Fibroblast of skin of right quadriceps (primary cell): ENCODE measurements at places on chromosomes 7 and 10.

DNA sequence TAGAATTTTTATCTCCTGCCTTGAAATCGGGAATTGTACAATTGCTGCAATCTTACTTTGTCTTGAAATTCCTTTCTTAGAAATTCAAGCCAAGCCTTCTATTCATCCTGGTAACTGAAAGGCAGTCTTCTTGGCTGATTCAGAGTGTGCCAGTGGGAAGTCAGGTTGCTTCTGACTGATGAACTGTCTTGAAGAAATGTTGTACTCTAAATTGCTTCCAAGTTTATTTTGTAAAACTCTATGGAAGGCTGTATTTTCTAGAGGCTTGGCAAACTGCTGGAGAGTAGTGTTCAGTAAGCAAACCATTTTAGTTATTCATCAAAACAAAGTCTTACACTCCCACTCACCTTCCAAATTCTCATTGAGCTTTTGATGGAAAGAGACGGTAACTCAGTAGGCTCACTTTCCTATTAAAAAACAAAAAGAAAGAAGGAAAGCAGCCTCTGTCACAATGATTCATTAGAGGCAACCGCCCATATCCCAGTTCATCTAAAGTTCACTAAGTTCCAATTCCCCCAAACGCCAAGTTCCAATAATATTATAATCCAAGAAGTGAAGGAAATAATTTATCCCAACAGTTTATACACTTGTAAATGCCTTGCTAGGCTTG, 187.9 kb upstream of the MALRD1 start:
- DNase-seq, result no peak

- DNase-seq, result no peak
Observed at GRCh38 chr10:6446711-6447110, 133.4 kb downstream of the PRKCQ start.

DNA sequence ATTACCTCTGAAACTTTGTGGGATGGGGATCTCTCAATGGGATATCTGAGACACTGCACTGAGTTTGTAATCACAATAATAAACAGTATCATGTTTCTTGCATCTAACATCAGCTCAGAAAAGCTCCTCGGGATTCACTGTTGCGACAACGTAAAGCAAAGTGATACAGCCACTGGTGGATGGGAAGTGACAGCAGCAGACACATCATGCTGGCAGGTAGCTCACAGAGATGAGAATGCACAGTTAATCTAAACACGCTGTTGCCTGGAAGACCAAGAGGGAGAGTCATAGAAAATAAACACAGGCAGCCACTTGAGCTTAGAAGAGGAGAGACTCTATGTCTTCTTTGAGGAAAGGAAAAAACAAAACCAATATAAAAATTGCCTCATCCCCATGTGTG, 513.8 kb downstream of the MAGI2 start:
- no peak for DNase-seq

DNA sequence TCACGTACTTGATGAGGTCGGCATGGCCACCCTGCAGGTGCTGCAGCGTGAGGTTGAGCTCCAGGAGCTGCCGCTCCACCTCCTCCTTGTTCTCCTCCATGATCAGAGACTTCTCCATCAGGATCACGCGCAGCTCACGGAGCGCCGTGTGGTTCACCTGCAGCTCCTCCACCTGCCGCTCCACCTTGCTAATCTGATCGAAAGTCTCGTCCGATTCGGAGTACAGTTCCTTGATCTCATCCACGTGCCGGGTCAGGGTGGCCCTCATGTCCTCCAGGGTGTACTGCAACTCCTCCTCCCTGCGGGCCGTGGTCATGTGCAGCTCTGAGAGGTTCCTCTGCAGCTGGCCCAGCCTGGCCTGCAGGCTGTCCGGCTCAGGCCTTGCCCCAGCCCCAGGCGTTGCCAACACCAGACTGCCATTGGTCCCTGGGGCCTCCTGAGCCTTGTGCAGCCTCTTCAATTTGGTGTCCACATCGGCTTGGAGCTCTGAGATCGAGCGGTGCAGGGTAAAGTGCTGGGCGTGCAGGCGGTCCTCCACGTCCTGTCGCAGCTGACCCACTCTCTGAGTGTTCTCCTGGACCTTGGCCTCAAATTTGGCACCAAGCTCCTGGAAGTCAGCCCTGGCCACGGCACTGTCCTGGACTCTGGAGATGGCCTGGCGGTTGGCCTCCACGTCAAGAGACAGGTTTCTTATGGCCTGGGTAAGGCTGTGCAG, 13.9 kb downstream of the MMRN2 start:
- no peak for DNase-seq

GRCh38 chr10:110170142-110170971, 37.0 kb upstream of the MXI1 start:
- DNase-seq, result no peak

- no peak for DNase-seq
Observed at GRCh38 chr10:35398355-35398754, 62.0 kb downstream of the CCNY start.

- DNase-seq, result no peak
Observed at GRCh38 chr10:57983281-57983791, 284.4 kb downstream of the IPMK start.

DNA sequence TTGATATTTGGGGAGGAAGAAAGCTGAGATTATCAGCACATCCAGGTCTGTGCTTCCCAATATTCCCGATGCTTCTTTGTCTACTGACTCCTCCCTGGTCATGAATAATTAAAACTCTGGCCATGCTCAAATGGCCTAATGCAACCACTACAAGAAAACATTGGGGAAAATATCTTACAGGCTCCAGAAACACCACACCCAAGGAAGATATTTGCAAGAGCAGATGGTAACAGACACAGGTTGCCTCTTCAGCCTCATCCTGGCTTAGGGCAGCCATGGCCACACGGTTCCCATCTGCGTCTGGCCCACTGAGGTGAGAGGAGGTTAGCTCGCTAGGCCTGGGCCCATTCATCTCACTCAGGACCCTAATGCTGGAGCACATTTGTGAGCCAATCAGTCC, 108.4 kb upstream of the SDK1 start:
- no peak for DNase-seq

DNA sequence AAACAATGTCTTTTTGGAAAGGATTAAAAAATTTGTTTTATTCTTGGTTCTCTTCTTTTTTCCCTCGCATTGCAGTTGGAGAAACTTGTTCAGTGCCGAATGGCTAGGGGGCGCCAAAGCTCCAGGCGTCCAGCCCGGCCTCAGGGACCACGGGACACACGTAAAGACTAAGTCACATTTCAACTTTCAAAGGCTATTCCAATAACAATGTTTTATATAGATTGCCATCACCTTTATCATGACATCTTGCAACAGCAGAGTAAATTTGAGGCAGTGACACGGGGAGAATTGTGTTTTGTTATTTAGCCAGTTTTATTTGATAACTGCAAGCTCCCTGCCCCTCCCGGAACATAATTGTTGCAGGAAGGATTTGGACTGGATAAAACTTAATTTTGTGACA, 2.2 kb upstream of the IGFBP3 start:
- DNase-seq, result peak; percentile 72

- no peak for DNase-seq
Observed at GRCh38 chr10:129656642-129657041, 189.6 kb downstream of the MGMT start.
